ENCODE measurements at places on chromosomes 2 and 18.

DNA sequence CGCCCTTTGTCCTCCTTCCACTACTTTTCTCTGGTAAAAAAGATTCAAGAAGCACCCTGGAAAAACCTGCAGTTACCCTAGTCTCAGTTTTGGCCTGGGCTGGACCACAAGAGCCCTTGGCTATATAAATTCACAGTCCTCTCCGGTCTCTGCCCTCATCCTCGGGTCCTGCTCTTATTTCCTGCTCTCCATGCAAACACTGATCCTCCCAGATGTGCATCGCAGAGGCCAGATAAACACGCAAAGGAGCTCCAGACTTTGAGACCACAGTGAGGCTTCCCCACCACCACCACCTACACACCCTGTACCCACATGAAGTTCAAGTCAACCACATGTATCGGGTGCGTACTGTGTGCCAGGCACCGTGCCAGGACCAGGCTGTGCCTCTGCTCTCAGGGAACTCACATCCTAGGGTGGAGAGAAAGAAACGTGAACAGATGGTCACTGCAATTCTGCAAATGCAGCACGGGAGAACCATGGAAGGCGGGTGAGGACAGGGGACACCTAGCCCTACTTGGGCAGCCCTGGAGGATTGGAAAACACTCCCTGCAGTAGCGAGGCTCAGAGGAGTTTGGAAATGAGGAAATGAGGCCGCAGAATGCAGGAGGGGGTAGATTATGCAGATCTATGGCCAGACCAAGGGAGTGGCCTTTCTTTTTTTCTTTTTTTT, 7.4 kb downstream of the CTDSP1 start:
- DNase-seq: peak; percentile 30

- no peak for DNase-seq
Observed at GRCh38 chr18:8952769-8953760, 149.4 kb upstream of the NDUFV2 start.

DNA sequence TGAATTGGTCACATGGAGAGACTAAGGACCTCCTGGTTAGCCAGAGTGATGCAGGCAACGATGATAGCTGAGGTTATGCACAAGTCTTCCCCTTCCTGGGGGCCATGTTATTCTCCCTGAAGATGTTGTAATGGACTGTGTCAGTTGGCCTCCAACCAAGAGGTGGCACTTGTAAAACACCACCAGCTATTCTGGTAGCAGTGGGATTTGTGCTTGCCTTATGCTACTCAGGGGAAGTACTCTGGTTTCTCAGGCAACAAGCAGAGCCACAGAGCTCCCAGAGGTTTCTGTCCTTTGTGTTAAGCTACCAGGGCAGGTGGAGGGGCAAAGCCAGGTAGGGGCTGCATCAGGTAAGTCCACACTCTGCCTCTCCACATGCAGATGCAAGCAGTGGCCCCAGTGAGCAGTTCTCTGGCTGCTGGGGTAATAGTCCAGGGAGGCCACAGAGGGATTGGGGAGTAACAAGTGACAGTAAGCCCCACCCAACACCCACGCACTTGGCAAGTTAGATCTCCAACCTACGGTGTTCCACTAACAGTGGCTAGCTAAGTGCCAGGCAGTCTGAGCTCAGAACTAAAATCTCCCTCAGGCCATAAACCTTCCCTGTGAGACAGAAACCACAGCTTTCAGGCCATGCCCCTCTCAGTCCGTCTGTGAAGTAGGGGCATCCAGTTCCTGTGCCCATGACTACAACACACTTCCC, 99.7 kb downstream of the RND3 start:
- no peak for DNase-seq

GRCh38 chr2:133424876-133425275, 143.4 kb downstream of the NCKAP5 start:
- no peak for DNase-seq

DNA sequence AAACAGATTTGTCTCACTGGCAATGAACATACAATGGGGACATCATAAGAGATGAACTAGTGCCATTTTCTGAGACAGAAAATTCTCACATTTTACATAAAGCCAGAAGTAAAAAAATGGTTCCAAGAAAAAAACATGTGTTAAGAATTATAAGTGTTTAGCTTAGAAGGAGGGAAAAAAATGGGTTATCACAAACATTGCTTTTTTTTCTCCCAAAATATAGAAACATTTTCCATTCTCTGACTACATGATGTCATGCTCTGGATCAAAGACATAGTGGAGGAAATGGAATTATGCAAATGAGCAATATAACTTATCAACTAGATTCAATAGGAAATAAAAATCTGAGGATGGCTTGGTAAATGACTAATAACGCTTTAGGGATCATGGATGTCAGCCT, 49.8 kb downstream of the SPATS2L start:
- no peak for DNase-seq

GRCh38 chr18:71725256-71725655, 818.9 kb downstream of the CBLN2 start:
- no peak for DNase-seq

GRCh38 chr2:37648331-37649011, 23.0 kb downstream of the CDC42EP3 start:
- no peak for DNase-seq

DNA sequence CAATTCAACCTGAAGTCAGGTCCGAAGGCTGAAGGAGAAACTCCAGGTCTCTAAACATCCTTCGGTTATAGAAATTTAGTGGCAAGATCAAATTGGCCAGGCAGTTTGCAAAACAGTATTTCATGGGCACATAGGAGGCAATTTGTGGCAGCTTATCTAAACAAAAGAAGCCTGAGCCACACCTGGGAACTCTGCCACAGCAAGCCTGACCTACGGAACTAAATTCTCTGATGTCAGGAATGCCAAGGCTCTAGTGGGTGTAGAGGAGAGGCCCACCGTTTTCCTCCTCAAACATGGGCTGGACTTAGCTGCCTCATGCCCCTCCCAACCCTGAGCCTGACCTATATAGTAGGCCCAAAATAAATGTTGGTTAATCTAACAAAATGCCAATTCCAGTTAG, 16.0 kb downstream of the SATB2 start:
- DNase-seq: no peak

- DNase-seq: no peak
Observed at GRCh38 chr18:31658670-31659575, 25.5 kb downstream of the B4GALT6 start.

DNA sequence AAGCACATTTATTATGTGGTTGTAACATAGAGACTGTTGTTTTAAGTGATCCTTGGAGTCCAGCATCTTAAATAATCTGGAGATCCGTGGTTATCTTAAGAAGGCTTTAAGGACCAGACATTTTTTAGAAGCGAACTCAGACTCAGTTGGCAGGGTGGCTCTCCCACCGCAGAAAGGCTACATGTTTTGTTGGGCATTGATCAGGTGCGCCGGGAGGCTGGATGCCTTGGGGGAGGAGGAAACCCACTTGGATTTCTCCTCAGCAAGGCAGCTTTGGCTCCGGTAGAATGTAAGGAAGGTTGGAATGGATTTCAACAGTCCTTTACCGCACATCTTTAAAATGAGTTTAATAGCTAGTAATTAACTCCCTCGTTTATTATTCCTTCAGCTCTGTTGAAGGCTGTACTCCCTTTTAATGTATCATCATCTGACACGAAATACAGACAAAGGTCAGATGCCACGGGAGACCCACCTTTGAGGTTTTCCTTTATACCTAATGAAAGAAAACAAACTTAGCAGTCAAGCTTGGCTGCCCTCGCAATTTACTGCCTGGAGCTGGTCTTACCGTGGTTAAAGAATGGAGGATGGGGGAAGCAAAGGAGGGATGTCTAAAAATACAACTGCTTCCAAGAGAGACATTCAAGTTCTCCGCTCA, 1.2 kb downstream of the TMEM200C start:
- DNase-seq: no peak

DNA sequence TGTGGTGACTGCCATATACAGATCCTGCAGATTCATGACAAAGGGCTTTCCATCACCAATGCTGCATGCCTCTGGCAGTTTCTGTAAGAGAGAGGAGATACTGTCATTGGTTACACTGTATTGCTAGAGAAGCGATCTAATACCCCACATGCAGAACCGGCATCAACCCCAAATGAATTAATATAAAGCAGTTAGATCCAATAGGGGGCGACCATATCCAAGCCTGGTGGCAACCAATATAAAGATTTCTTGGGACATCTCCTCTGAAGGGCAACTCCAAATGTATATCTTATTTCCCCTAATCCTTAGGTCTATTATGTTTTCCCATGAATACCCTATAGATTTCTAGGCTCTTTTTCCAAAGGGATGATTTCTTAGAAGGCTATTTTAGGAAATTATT, 17.4 kb upstream of the IHH start:
- DNase-seq: no peak

DNA sequence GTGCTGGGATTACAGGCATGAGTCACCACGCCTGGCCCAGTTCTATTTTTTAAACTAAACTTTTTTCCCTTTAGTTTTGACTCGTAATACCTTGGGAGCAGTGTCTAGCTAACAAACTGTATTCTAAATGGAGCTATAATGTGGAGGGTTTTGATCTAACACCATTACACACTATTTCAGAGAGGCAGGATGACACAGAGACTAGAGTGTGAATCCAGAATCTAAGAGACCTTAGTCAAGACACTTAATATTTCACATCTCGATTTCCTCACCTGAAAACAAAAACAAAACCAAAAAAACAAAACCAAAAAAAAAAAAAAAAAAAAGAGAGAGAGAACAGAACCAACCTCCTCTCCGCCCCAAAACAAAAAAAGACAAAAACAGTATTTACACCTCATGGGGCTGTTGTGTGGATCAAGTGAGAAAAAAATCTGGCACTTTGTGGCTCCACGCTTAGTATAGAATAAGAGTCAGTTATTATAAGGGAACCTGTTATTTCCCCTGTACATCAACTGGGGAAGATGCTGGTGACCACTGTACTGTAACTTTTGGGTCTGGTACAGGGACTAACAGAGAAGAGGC, 31.3 kb downstream of the DARS1 start:
- DNase-seq: no peak

DNA sequence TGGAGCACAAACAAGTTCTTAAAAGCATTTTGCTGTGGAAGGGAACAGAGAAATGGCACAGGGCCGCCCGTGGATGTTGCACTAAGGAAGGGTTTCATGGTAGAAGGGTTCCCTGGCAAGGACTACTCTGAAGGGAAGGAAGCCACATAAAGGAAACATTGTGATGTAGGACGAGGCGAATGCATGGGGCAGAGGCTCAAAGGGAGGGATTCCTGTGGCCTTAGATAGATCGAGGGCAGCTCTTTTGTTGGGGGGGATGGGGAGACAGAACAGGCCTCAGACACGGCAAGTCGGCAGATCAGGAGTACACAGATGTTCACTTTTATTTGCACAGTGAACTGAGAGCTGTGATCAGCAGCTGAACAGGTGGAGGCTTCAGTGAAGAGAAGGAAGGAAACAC, 205.4 kb downstream of the SNTG2 start:
- no peak for DNase-seq

- DNase-seq: no peak
Observed at GRCh38 chr2:174606336-174606735, 8.7 kb upstream of the WIPF1 start.

- DNase-seq: no peak
Observed at GRCh38 chr2:12046641-12047040, 300.2 kb downstream of the LPIN1 start.

- no peak for DNase-seq
Observed at GRCh38 chr18:64403784-64404503, 255.1 kb upstream of the LINC00305 start.

DNA sequence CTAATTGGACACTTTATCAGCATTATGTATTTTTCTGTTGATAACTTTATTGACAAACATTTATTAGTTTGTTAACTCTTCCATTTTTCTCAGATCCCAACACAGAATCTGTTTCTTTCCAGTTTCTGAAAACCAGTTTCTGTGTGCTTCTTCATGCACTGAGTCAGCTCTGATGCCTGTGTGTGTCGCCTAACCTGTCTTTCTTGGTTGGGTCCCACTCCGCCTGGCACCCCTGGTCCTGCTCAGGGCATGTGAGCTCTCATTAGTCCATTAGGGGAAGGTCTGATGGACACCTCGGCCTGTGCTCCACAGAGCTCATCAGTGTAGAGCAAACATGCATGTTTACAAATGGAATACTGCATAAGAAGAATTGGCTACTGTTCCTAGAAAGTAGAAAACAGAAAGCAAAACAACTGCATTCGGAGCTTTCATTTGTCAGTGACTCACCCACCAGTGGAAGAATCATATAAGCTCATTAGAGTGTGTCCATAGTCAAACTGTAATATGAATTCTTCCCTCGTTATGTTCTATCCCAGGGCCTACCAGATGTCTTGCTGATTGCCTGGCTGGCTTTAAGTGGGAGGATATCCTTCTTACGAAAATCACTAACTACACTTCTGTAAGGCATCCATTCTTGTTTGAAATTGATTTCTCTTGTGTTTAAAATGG, 137.7 kb downstream of the SNTG2 start:
- DNase-seq: no peak
